ENCODE measurements at places on chromosomes 3 and 15. TPM values are rescaled to one million over a fixed set of nuclear protein-coding genes. Genes with fewer than 3 reads are reported as not detected.

The NTRK3 gene
- total RNA-seq, result 91.4 TPM

The SYNPR gene
- total RNA-seq, result 6.1 TPM

The PRICKLE2 gene
- total RNA-seq, result 74.8 TPM

The SENP8 gene
- 3.0 TPM for total RNA-seq

The P2RY14 gene
- total RNA-seq, result 0.91 TPM

The GOLGA6L7 gene
- total RNA-seq, result not detected

The TATDN2 gene
- 21.2 TPM for total RNA-seq

The NME9 gene
- 6.4 TPM for total RNA-seq

The STRIT1 gene
- not detected for total RNA-seq

The EIF2B5 gene
- 34.6 TPM for total RNA-seq

The FBLN2 gene
- 11.3 TPM for total RNA-seq

The SPESP1 gene
- total RNA-seq, result 1.4 TPM

The KAT2B gene
- total RNA-seq, result 38.2 TPM

The KBTBD12 gene
- 1.5 TPM for total RNA-seq

The PPP1R2 gene
- total RNA-seq, result 74.8 TPM

The C3orf52 gene
- total RNA-seq, result 1.00 TPM

The SAMMSON gene
- total RNA-seq, result not detected

The NEIL1 gene
- total RNA-seq, result 14.2 TPM

The SLC12A1 gene
- total RNA-seq, result 4.0 TPM

The ANKRD63 gene
- total RNA-seq, result 0.27 TPM

The RASGRP1 gene
- 10.2 TPM for total RNA-seq

The MESD gene
- total RNA-seq, result 22.1 TPM

The MORC1 gene
- 0.36 TPM for total RNA-seq

The AMOTL2 gene
- total RNA-seq, result 49.3 TPM

The MAP6D1 gene
- total RNA-seq, result 5.3 TPM

The EDEM1 gene
- total RNA-seq, result 12.1 TPM

The TGM4 gene
- not detected for total RNA-seq

The ABHD10 gene
- total RNA-seq, result 60.9 TPM

The EXD1 gene
- 0.09 TPM for total RNA-seq

The SACM1L gene
- 63.8 TPM for total RNA-seq

The ZNF35 gene
- 22.9 TPM for total RNA-seq

The TEX9 gene
- 54.4 TPM for total RNA-seq

The TMEM158 gene
- 5.2 TPM for total RNA-seq

The CADPS gene
- 187 TPM for total RNA-seq

The TMOD2 gene
- 105 TPM for total RNA-seq

The SLCO2A1 gene
- total RNA-seq, result 4.4 TPM

The HDGFL3 gene
- total RNA-seq, result 70.0 TPM

The LRRIQ4 gene
- 1.3 TPM for total RNA-seq

The THAP10 gene
- 5.1 TPM for total RNA-seq

The GABRG3 gene
- total RNA-seq, result 14.0 TPM

The NUP210 gene
- total RNA-seq, result 13.8 TPM

The SERPINI1 gene
- total RNA-seq, result 36.5 TPM

The TP63 gene
- total RNA-seq, result 0.27 TPM

The KIF7 gene
- total RNA-seq, result 7.3 TPM

The ECE2 gene
- 10.1 TPM for total RNA-seq

The HACL1 gene
- total RNA-seq, result 32.2 TPM

The UROC1 gene
- 0.27 TPM for total RNA-seq

The ISLR gene
- 41.0 TPM for total RNA-seq
